Activated CD4-positive, CD25-positive, alpha-beta regulatory T cell treated with anti-CD3 and anti-CD28 coated beads, Interleukin-2, amount 50 U/mL, for 24 hours (primary cell): ENCODE measurements at places on chromosomes 13 and 19.

DNA sequence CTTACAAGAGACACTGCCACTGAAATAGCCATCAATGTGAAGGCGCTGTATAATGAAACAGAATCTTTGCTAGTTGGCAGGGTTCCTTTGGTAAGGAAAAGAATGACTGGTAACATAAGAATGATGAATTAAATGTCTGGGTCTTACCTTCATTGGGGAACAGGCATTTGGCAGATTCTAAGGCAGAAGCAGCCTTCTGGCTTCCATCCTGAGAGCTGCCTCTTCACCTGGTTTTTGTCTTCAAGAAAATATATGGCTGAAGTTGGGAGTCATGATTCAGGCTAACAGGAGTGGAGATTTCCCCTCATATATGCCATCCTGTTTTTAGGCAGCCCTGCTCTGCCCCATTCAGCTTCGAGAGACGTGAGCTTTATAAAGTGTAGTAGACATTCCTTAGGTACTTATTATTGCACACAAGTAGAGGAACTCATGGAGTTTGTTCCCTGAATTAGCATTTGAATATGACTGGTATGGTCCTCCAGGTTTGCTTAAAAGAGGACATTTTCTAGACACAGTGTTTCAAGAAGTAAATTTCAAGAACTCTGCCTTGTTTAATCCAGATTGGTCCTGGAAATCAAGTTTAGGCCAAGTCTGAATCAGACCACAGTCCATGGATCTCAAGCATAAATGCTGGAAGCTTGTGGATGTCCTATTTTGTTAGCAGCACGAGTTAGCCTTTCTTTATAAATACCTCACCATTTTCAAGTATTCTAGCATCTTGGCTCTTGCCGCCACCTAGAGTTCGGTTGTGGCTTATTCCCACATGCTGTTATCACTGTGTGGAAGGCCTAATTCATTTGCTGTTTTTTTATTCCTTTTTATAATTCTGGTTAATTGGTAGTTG, 56.2 kb upstream of the AKAP11 start:
- ATAC-seq, result no peak

DNA sequence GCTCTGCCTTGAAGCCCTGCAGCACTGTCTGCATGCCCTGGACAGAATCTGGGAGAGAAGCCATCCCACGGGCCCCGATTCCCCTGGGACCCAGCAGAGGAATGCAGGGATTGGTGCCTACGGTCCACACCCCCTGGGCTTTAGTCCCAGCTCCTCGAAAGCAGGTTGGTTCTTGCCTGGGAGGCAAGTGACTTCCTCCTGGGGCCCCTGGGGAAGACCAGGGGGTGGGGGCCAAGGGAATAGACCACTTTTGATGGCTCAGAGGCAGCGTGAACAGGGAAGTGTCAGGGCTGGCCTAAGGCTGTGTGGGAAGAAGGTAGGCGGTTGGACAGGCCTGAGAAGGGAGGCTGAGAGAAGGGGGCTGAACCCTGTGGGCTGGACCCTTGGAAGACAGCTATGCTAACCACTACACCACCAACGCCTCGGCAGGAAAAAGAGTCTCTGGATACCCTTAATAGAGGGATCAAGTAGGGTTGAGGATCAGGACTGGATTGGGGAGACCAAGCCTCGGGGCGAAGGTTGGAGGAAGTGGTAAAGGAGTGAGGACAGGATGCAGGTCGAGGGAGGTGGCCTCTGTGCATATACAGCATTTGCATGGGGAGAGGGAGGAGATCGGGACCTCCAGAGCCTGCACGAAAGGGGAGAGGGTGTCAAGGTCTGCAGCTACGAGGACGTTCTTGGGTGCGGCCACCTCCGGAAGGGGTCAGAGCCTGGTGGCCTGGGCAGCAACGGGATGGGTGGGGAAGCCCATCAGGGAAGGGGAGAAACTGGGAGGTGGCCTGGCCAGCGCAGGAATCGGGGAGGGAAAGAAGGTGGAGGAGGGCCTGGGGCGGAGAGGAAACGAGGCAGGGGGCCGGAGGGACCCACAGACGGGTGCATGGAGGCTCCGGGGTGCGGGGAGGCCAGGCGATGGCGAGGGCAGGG, 709 bp downstream of the DPP9 start:
- ATAC-seq, result no peak

DNA sequence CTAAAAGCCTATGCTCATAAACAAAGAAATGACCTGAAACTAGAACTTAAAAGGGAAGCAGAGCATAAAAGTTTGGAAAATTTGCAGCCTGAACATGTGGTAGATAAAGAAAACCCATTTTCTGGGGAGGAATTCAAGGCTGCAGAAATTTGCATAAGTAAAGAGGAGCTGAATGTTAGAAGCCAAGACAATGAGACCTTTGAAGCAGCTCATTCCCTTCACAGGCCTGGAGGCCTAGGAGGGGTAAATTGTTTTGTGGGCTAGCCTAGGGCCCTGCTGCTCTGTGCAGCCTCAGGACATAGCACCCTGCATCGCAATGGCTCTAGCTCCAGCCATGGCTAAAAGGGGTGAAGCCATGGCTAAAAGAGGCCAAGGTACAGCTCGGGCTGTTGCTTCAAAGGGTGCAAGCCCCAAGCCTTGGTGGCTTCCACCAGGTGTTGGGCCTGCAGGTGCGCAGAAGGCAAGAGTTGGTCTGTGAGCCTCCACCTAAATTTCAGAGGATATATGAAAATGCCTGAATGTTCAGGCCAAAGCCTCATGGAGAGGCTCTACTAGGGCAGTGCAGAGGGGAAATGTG, 38.3 kb downstream of the ZIC2 start:
- ATAC-seq, result no peak

- no peak for ATAC-seq
Observed at GRCh38 chr13:39779337-39780265, 124.1 kb downstream of the COG6 start.

DNA sequence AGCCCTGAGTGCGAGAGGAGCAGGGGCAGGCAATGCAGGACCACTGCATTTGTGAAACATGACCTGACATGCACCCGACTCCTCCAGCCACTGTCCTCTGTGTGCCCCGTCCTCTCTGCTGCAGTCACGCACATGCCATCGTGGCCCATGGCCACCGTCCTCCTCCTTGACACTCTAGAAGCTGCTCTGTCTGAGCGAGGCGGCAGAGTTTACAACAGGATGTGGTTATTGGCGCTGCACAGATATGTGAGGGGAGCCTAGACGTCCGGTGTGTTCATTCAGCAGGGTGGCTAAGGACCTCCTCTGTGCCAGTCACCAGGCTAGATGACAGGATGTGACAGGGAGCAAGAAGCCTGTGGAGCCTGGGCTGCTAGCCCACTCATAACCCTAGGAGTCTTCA, 277.8 kb downstream of the FOXO1 start:
- peak; percentile 98 for ATAC-seq

DNA sequence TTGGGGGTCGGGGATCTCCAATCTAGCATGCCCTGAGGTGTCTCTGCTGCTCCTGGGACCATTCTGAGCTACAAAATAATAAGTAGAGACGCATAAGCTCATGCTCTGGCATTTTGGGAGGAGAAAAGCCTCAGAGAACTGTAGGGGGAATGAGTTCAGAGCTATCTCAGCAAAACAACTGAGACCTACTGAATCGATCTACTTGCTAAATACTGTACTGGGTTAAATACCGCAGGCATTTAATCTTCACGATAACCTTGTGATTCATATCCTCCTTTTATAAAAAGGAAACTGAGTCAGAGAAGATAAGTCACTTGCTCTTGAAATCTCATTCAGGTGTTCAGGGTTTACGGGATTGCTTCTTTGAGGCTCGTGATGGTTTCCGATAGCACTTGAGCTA, 468.1 kb downstream of the FGF9 start:
- no peak for ATAC-seq

GRCh38 chr13:44393391-44393790, 19.8 kb downstream of the SERP2 start:
- no peak for ATAC-seq

DNA sequence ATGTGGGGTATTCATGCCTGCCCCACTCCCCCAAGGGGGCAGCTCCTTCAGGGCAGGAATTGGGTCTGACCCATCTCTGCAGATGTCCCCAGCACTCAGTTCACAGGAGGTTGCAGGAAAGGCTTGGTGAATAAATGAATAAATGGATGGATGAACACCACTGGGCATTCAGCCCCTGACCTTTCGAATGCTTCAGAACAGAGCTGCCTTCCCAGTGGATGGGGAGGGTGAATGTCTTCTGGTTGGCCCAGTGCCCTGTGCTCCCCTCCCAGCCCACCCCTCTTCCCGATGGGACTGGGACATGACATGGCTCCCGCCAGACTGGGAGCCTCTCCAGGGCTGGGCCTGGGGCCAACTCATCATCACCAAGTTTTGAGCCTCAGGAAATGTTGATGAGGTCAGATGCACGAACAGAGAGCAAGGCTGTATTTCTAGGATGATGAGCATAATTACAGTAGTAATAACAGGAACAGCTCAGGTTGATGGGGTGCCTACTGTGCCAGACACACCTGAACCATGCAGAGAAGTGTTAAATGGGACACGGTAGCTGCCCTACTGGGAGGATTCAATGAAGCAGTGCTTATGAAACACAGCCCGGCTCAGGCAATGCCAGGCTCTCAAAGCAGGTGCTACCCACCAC, 25.7 kb downstream of the VRK3 start:
- ATAC-seq, result no peak

- ATAC-seq, result no peak
Observed at GRCh38 chr13:36090592-36090991, 40.6 kb downstream of the DCLK1 start.

DNA sequence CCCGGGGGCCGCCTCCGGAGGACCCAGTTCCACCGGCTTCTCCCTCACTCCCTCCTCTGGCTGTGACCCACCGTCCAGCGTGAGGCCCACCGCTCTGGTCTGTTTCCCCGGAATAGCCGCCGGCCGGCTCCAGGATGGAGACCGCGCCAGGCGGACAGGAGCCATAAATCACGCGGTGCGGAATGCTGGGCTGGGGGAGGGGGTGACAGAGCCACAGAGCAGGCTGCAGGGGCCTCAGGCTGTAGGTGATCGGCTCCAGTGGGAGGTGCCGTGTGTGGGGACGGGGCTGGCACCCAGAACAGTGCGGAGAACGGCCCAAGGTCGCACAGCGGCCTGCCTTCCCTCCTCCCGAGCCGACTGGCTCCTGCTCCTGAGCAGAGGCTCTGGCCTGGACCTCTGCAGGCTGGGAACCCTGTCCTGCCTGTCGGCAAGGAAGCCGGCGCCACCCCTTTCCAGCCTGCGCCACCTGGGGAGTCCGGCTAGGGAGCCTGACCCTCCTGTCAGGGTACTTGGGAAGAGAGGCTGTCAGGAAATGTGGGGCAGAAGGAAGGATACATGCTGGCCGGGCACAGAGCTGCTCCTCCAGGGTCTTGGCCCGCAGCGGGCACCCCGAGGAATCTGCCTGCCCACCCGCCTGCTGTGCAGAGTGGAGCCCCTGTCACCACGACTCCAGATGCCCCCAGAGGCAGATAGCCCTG, 8.3 kb downstream of the PIAS4 start:
- no peak for ATAC-seq

- peak; percentile 91 for ATAC-seq
Observed at GRCh38 chr19:14496029-14496833, at the start of gene GIPC1. TSS of gene GIPC1 (minus strand) at chr19:14496127. CDS start at chr19:14482976, 13,151 bp downstream.

DNA sequence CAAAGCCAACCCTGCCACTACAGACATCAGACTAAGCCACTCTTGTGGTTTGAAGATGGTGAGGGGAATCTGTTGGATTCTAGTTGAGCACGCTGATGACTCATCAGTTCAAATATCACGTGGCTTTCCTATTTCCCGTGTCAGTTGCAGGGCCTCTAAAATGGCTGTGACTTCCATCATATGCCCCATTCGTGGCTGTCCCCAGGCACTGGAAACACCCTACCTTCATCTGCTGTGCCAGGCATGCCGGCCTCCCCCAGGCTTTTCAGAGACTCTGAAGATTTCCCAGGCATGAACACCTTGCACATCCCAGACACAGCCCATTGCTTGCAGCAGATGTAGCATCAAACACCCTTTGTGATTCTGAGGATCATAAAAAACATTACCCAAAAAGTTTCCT, 659.9 kb downstream of the UQCRFS1 start:
- no peak for ATAC-seq

GRCh38 chr19:41893899-41894298, 10.9 kb downstream of the ARHGEF1 start:
- ATAC-seq, result peak; percentile 42

GRCh38 chr19:15372891-15373301, 6.7 kb downstream of the AKAP8 start:
- no peak for ATAC-seq

- ATAC-seq, result no peak
Observed at GRCh38 chr19:16887353-16888265, 1.2 kb upstream of the F2RL3 start.

GRCh38 chr19:7742991-7743390, 4.3 kb downstream of the CD209 start:
- ATAC-seq, result no peak

GRCh38 chr13:76790980-76791819, 95.0 kb downstream of the KCTD12 start:
- no peak for ATAC-seq

DNA sequence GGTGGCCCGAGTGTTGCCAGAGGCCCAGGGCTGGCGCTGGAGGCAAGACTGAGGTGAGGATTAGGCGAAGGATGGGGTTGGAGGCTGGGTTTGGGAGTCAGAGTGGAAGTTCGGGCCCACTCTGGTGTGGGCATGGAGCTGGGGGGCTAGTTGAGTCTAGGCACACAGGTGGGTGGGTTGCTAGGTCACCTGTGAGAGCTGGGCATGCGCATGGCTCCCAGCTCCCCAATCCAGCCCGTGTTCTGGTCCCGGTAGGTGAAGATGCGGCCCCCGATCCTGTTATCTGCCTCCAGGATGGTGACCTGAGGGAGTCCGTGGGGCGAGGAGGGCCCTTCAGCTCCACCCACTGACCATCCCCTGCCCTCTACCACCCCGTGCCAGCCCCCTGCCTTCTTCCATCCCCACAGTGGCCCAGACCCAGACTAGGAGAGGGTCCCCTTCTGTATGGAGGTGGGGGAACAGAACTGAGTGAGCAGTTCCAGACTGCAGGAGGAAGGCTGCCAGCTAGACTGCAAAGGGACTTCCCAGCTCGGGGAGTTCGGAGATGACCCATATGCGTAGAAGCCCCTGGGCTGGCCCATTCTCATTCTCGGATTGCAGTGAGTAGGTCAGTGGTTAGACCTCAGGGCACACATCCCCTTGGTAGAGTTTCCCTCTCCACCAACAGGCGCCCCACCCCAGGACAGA, 1.7 kb downstream of the IL4I1 start:
- peak; percentile 14 for ATAC-seq

DNA sequence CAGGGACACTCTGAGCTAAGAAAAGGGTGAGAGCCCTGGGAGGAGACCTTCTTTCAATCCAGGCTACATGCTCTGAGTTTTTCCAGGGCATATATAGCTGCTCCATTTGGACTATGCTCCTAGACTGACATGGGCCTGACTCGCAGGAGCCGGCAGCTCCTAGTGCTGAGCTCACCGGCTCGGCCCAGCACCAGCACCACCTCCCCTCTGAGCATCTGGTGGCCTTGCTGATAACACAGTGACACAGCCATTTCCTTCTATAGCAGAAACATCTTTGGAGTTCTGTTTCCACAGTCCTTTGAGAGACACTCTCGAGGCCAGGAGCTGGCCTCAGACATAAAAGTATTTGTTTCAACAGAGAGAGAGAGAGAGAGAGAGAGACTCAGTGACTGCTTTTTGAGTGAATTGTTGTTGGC, 184.9 kb downstream of the TM9SF2 start:
- no peak for ATAC-seq

GRCh38 chr13:23069566-23069965, 111.2 kb upstream of the SGCG start:
- no peak for ATAC-seq

GRCh38 chr19:4060621-4061177, 6.0 kb downstream of the ZBTB7A start:
- ATAC-seq, result no peak
